ENCODE measurements at places on chromosomes 7 and 10.

DNA sequence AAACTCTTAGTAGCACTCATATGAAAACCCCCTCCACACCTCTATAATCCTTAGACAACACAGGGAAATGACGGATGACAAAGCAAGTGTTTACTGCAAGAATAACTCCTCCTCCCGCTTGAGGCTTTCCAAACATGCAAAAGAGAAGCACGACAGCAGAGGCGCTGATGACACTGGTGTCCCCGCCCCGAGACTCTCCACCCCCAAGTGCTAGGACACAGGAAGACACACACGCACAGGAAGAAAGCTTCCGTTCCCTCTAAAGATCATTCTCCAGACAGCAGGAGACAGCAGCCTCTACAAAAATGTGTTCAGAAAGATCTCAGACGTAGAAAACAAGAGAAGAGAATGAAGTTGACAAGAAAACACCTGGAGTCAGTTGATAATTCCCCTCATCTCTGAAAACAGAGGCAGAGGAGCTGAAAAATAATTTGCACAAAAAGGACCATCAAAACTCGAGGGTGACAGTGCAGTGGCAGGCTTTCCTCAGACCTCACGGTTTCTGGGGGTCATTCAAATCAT is 90.2 kb downstream of the DLG5 start:
- H3K4me3 ChIP-seq: no peak overlapping the region
- H3K27me3 ChIP-seq: no peaks in the 10 kb centered on the region
- H3K27ac ChIP-seq: no peak overlapping the region
- DNase-seq: no peak

DNA sequence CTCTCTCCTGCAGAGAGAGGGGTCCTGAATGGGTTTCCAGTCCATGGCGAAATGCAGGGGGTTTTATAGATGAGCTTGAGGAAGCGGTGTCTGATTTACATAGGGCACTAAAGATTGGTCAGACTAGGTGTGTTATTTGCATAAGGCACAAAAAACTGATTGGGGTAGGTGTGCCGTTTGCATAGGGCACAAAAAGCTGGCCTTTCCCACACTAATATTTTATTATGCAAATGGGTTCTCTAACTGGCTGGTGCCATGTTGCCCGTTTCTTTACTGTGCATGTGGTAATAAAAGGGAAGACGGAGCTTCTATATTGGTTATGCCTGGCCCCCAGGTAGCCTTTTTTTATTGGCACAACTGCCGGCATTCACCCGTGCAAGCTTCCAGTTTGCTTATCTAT is 50.2 kb downstream of the MALRD1 start:
- H3K27me3 ChIP-seq: no peaks in the 10 kb centered on the region
- H3K27ac ChIP-seq: no peak overlapping the region
- H3K4me3 ChIP-seq: no peak overlapping the region
- H3K36me3 ChIP-seq: no peaks in the 10 kb centered on the region

GRCh38 chr10:124676416-124677062 is 67.6 kb downstream of the FAM53B start:
- no peak overlapping the region for H3K4me3 ChIP-seq
- DNase-seq: no peak
- H3K27me3 ChIP-seq: no peaks in the 10 kb centered on the region
- H3K36me3 ChIP-seq: no peaks in the 10 kb centered on the region
- no peak overlapping the region for H3K27ac ChIP-seq

GRCh38 chr7:137940656-137941518 is 61.0 kb downstream of the CREB3L2 start:
- H3K27me3 ChIP-seq: no peaks in the 10 kb centered on the region
- no peaks in the 10 kb centered on the region for H3K36me3 ChIP-seq
- no peak for DNase-seq

GRCh38 chr10:85864173-85864549 is 502.4 kb downstream of the GRID1 start:
- H3K27ac ChIP-seq: no peak overlapping the region
- H3K4me3 ChIP-seq: no peak overlapping the region
- DNase-seq: no peak
- H3K36me3 ChIP-seq: no peaks in the 10 kb centered on the region
- H3K27me3 ChIP-seq: no peaks in the 10 kb centered on the region

- no peak overlapping the region for H3K4me3 ChIP-seq
- no peaks in the 10 kb centered on the region for H3K4me1 ChIP-seq
- H3K27ac ChIP-seq: no peak overlapping the region
- no peak for DNase-seq
- no peaks in the 10 kb centered on the region for H3K36me3 ChIP-seq
- no peaks in the 10 kb centered on the region for H3K27me3 ChIP-seq
Measured at GRCh38 chr7:104010052-104010909, 20.8 kb upstream of the RELN start.

GRCh38 chr7:7159063-7159658 is 23.2 kb upstream of the C1GALT1 start:
- no peaks in the 10 kb centered on the region for H3K4me1 ChIP-seq
- no peak for DNase-seq

GRCh38 chr10:52451817-52452216 is 137.7 kb downstream of the DKK1 start:
- no peaks in the 10 kb centered on the region for H3K27me3 ChIP-seq
- H3K4me1 ChIP-seq: no peaks in the 10 kb centered on the region
- no peak overlapping the region for H3K27ac ChIP-seq

DNA sequence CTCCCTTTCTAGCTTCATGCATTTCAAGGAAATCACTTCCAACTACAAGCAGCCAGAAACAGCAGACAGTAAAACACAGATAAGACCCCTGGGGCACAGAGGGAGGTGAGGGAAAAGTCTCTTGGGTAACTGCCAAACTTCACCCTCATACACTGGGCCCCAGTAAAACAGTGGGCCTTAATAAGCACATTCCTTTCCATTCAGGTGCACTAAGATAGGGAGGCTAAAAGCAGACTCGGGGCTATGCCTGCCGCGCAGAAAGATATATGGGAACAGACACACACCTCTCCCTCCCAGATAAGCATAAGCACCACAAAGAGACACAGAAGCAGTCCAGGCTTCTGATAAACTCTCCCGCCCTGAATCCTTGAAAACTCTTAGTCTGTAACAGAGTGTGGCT is 117.0 kb downstream of the TYW1B start:
- DNase-seq: no peak
- H3K4me3 ChIP-seq: no peak overlapping the region
- no peaks in the 10 kb centered on the region for H3K27me3 ChIP-seq
- no peaks in the 10 kb centered on the region for H3K36me3 ChIP-seq
- no peaks in the 10 kb centered on the region for H3K4me1 ChIP-seq
